ENCODE measurements at places on chromosomes 13 and 19. TPM values are rescaled to one million over a fixed set of nuclear protein-coding genes. Genes with fewer than 3 reads are reported as not detected.

Gene OBI1
- polyA plus RNA-seq, result 10.5 TPM

Gene CCDC122
- polyA plus RNA-seq, result not detected

Gene SLC25A42
- polyA plus RNA-seq, result 19.6 TPM

Gene VSTM2B
- polyA plus RNA-seq, result not detected

Gene KMT2B
- 0.60 TPM for polyA plus RNA-seq

Gene NUP58
- 22.1 TPM for polyA plus RNA-seq

Gene ICAM5
- not detected for polyA plus RNA-seq

Gene PLIN5
- 0.34 TPM for polyA plus RNA-seq

Gene CD177
- polyA plus RNA-seq, result not detected

Gene LILRB2
- not detected for polyA plus RNA-seq

Gene DPF1
- polyA plus RNA-seq, result not detected

Gene PHLDB3
- polyA plus RNA-seq, result 4.5 TPM

Gene S1PR4
- polyA plus RNA-seq, result 332 TPM

Gene MEF2B
- polyA plus RNA-seq, result 0.27 TPM

Gene ZNF135
- 3.3 TPM for polyA plus RNA-seq

Gene CYP4F8
- not detected for polyA plus RNA-seq

Gene SIGLEC12
- polyA plus RNA-seq, result 0.09 TPM

Gene ZNF724
- polyA plus RNA-seq, result 3.0 TPM

Gene PDE4C
- polyA plus RNA-seq, result not detected

Gene LRRC4B
- polyA plus RNA-seq, result not detected

Gene CYTH2
- polyA plus RNA-seq, result 37.3 TPM

Gene SLC25A41
- polyA plus RNA-seq, result not detected

Gene UGGT2
- not detected for polyA plus RNA-seq

Gene NECTIN2
- polyA plus RNA-seq, result 0.16 TPM

Gene C1QTNF9B
- not detected for polyA plus RNA-seq

Gene FBL
- 241 TPM for polyA plus RNA-seq

Gene NEK5
- polyA plus RNA-seq, result not detected

Gene SLITRK6
- not detected for polyA plus RNA-seq

Gene PABPC3
- 0.13 TPM for polyA plus RNA-seq

Gene ZNF221
- 1.0 TPM for polyA plus RNA-seq

Gene SIGLEC5
- not detected for polyA plus RNA-seq

Gene FCHO1
- polyA plus RNA-seq, result 43.4 TPM

Gene SIGLEC10
- polyA plus RNA-seq, result 0.06 TPM

Gene KRTDAP
- not detected for polyA plus RNA-seq

Gene COX6B1
- polyA plus RNA-seq, result 819 TPM

Gene KHSRP
- 20.9 TPM for polyA plus RNA-seq
